ENCODE measurements at places on chromosomes 4 and X. TPM values are rescaled to one million over a fixed set of nuclear protein-coding genes. Genes with fewer than 3 reads are reported as not detected.

DNA sequence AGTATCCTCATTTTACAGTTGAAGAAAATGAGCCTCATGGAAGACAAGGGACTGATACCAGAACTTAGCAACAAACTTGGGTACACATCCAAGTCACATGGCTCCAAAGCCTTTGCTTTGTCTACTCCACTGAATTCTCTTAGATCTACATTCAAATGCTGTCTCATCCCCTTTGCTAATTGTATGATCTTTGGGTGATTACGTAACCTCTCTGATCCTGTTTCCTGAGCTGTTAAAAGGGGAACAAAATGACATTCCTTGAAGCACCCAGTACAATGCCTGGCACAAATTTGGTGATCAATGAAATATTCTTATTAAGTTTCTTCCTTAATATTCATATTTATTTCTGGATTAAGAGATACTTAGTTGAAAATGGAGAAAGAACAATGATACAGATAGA, 5.9 kb upstream of the HPGD start:
- no peak for DNase-seq

DNA sequence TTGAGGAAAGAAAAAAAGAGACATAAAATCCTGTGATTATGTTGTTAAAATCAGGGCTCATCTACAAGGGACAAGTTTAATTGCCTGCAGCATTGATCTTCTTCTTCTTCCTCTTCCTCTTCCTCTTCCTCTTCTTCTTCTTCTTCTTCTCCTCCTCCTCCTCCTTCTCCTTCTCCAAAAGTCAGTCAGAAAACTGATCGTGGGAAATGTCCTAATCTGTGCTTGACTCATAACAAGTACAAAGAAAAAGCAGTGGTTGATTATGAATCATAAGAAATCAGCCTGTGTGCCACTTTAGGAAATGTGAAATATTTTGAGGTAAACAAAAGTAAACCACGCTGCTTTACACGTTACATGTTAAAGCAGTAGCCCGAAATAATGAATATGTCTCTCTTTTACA, 2.7 kb upstream of the ATP10D start:
- DNase-seq, result no peak

DNA sequence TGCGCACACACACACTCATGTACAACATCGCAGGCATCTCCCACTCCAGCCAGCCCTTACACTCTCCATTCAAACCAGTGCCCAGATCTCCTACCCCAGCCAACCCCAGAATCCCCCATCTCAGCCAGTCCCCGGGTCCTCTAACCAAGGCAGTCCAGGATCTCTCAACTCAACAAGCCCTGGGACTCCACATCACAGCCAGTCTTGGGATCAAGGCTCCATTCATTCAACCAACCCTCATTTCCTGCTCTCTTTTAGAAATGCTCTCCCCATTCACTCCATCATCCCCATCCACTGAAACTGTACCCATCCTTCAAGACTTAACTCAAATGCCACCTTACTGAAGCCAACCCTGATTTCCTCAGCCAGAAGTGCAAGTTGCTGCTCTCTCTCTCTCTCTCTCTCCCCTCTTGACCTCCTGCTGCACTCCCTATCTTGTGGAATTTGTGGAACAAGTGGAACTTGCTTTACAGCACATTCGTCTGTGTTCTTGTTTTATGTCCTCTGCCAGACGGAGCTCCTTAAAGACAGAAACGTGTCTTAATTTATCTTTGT, 40.6 kb upstream of the IQSEC2 start:
- DNase-seq, result no peak

DNA sequence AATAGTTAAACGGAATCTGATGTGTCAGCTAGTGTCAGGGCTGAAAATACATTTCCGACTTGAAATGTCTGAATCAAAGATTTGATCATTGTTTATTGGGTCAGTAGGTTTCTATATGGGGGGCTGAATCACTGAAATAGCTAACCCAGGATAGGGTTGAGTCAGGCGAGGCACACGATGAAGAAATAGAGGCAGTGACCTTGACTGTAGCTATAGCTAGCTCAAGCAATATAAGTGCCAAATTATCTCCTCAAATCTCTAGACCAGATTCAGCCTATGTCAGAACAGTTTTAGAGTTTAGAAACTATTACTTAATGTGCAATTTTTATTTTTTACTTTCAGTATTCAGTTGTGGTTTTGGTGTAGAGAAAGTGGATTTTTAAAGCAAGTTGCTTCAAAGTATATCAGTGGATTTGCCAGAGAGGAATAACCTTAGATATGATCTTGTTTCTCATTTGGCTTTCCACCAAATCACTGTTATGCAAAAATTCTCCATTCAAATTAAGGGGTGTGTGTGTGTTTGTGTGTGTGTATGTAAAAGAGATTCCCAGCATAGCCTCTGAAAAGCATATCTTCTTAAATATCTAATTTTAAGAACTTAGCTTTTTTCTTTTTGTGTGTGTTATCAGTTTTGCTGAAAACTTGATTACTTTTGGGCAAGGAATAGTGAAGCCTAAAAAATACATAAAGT, 100.3 kb upstream of the RPL34 start:
- DNase-seq, result no peak

DNA sequence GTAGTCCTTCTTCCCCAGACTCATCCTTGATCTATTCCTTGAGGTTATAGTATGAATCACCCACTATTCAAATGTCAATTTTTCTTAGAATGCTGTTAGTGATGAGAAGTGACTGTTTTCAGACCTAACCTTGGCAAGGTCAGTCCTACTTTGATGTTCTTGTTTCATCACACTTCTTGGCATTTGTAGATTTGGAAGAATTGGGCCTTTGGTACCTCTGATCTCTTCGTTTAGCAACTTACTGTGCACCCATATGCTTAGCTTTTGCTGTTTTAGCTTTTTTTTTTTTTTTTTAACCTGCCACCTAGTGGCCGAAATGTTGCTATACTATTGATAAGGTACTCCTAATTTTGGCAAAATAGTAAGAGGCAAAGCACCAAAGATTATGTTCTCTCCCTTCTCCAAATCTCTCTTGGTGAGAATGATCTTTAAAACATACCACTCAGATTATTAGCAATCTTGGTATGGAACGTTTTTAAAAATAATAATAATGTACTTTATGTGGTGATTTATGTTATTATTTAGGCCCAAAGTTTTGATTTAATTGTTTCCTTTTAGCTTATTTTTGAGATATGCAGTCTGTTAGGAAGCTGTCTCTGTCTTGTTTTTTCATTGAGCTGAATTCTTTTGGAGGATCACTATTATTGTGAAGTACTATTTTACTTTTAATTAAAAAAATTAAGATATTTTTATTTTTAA, 16.6 kb downstream of the DCK start:
- DNase-seq, result peak; percentile 66

- peak; percentile 29 for DNase-seq
Measured at GRCh38 chr4:184282251-184282713, 64.6 kb upstream of the ENPP6 start.

Gene GYPE
- total RNA-seq, result 2.2 TPM

DNA sequence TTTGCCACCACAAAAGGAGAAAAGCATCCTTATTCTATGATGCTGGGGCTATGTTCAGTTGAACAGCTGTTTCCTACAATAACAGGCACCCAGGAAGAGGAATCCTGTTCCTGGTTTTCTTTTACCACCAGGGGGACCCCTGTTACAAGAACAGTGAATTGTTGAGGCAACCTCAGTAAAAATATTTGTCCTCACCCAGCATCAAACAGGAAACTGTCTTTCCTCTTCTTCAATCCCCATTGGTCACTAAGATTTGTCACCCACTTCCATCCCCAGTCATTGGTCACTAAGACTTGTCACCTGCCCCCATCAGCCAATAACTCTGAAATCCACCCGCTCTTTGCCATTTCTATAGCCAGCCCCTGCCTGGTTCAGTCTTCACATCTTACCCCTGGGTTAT, 143.5 kb upstream of the GALNT7 start:
- peak; percentile 48 for DNase-seq

- peak; percentile 0 for DNase-seq
Measured at GRCh38 chrX:150813922-150814321, 84.5 kb downstream of the CD99L2 start.

DNA sequence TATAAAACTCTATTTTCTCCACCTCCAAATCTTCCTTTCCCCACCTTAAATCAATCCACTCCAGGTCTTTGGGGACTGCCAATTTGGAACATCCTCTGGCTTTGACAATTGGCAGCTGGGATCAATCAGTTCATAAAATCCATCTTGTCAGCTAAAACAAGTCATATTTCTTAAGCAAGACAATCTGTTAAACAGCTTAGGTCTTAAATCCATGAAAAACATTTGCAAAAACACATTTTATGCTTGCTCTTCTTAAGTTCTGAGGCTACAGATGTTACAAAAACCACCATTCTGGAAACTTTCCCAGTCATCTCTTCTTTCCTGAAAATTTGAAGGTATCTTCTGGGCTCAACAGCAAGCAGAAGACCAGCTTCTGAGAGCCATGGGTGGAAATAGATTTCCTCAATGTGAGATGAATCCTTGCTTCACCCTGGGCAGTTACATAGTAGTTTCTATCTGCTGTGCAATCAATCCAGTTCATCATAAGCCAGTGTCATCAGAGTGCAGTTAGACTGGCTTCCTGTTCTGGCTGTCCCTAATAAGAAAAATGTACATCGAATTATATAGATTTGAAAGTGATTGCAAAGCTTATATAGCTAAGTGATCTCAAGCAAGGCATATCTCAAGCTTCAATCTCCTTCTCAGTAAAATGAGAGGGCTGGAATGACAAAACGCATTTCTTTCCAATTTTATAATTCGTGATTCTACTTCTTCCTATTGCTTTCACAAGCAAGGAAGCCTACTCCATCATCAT, 402.7 kb upstream of the INTU start:
- no peak for DNase-seq

Gene FAM236C
- total RNA-seq, result not detected

- DNase-seq, result peak; percentile 49
Measured at GRCh38 chrX:109952985-109953905, 49.7 kb upstream of the TMEM164 start.
